Endodermal cell (in vitro differentiated cells): ENCODE measurements at places on chromosomes 5 and 9. TPM values are rescaled to one million over a fixed set of nuclear protein-coding genes. Genes with fewer than 3 reads are reported as not detected.
A peak's percentile ranks its signal among the peaks of the same experiment; 100 is the strongest.

GRCh38 chr9:128159522-128159783 is 612 bp upstream of the BBLN start:
- peak overlapping the region; percentile 69 for H3K27ac ChIP-seq
- no peaks in the 10 kb centered on the region for H3K4me1 ChIP-seq
- no peaks in the 10 kb centered on the region for H3K27me3 ChIP-seq
- H3K36me3 ChIP-seq: peaks cover 24% of the 10 kb centered on the region
- peak overlapping the region; percentile 71 for H3K4me3 ChIP-seq
- no peak for DNase-seq

GRCh38 chr5:76269259-76269931 is 133.7 kb upstream of the IQGAP2 start:
- H3K4me1 ChIP-seq: no peaks in the 10 kb centered on the region
- H3K27me3 ChIP-seq: no peaks in the 10 kb centered on the region
- DNase-seq: no peak
- no peaks in the 10 kb centered on the region for H3K36me3 ChIP-seq

MYOT gene
- not detected in 3 replicates for total RNA-seq

SLC4A9 gene
- 0.84 to 1.4 TPM (median 1.1 TPM) in 3 replicates for total RNA-seq

GRCh38 chr9:29796291-29796952 is 2223.1 kb upstream of the C9orf72 start:
- no peaks in the 10 kb centered on the region for H3K27me3 ChIP-seq
- no peak for DNase-seq
- no peaks in the 10 kb centered on the region for H3K4me1 ChIP-seq
- no peaks in the 10 kb centered on the region for H3K36me3 ChIP-seq
- H3K4me3 ChIP-seq: no peak overlapping the region
- no peak overlapping the region for H3K27ac ChIP-seq
